Activated naive CD4-positive, alpha-beta T cell treated with Interleukin-2 at 50 U/mL for 16 hours (primary cell): ENCODE measurements at places on chromosomes 7 and 10.
A peak's percentile ranks its signal among the peaks of the same experiment; 100 is the strongest.

GRCh38 chr7:132410861-132411541, 165.3 kb downstream of the PLXNA4 start:
- DNase-seq: no peak

DNA sequence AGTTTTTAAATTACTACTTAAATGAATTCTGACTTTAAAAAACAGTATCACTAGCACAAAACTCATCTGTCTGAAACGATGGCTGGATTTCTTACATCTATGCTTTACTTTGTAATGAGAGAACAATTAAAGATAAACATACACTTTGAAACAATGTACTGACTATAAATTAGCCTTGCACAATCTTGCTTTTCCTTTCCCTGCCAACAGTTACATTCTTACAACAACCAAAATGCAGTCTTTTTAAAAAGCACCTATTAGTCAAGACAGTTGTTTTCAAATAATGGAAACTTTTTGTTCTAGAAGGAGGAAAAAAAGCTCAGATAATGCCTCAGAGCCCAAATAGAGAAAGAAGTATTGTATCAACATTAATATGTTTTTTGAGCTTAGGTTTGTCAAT, 153.3 kb downstream of the ELMO1 start:
- DNase-seq: no peak

GRCh38 chr7:12731775-12732174, 44.3 kb downstream of the ARL4A start:
- DNase-seq: no peak

DNA sequence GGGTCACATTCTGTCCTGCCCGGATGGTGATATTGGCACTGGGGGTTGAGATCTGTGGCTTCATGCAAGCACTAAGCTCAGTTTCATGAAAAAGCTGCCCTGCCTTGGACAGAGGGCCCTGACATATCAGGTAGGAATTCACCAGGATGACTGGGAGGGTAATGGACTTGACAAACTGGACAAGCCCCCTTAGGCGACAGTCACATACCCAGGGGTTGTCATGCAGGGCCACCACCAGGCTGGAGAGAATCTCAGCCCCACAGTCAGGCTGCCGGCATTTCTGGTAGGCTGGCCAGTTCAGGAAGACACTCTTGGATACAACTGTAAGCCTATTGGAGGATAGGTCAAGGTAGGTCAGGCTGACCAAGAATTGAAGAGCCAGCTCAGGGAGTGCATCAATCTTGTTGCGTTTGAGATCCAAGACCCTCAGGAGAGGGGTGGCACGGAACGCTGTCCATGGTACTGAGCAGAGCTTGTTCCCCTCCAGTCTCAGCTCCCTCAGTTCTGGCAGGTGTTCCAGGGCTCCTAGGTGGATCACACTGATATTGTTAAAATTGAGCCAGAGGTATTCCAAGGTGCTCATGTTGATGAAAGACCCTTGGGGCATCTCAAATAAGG, 824 bp downstream of the LRIT2 start:
- no peak for DNase-seq

DNA sequence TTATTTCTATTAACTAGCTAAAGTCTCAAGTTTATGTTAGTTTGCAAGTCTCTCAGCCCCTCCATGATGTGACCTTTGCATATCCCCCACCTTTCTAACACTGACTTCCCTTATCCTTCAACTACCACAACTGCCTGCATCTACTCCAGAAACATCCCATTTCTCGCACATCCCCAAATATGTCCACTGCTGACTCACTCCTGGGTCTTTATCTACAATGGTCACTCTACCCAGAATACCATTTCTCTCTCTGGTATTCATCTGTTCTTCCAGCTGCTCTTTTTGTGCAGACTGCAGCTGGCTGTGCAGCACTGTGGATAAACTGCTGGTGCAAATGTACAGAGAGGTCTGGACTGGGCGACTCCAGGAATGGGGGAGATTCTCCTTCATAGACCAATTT, 32.7 kb upstream of the PRSS1 start:
- no peak for DNase-seq

- no peak for DNase-seq
These were observed 19.0 kb upstream of the C10orf71 start for GRCh38 chr10:49280001-49280408.

DNA sequence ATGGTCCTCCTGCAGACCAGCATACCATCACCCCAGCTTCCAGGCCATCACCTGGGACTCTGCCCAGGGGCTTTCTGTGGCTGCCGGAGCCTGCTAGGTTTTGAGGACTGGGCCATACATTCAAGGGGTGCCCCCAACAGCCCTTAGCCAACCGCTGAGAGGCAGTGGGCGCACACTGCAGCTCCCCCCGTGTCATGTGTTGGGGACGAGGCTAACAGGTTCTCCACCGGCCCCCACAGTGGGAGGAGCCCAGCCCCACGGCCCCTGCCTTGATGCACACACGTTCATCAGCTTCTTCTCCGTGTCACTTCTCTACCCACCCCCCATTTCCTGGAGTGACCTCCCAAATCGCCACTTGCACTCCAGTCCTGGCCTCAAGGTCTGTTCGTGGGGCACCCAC, 543.2 kb upstream of the FOXK1 start:
- no peak for DNase-seq

DNA sequence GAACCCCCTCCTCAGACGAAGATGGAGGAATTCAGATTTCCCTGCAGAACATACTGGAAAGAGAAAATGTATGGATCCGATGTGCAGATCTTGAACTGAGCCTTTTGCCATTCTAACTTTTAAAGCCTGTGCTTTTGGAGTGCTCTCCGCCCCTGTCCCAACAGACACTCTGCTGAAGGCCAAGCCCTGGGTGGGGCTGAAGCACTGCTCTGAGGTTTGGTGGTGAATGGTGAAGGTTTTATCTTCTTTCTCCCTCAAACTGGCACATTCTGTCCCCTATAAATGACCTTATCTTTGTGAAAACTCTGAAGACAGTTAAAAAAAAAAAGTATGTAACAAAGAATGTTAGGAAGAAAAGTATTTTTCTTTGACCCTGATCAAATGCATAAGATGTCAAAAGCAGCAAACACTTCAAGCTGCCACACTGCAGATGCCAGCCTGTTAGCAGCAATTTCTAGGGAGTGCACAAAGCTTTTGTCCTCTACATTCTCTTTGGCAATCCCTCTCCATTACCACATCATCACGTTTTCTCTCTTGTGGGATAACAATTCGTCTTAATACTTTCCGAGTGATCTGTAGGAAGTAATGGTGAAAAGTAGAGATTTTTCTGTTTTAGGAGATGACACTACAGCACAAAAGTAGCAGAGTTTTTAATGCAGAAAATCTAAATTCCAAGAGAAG, 137.3 kb upstream of the CCDC6 start:
- DNase-seq: no peak

- DNase-seq: no peak
These were observed 152.5 kb downstream of the DIP2C start for GRCh38 chr10:536935-537334.

- DNase-seq: no peak
These were observed 63.9 kb downstream of the GFRA1 start for GRCh38 chr10:116208956-116209567.

GRCh38 chr10:46228563-46229071, 58.2 kb upstream of the ANTXRL start:
- DNase-seq: peak; percentile 57

DNA sequence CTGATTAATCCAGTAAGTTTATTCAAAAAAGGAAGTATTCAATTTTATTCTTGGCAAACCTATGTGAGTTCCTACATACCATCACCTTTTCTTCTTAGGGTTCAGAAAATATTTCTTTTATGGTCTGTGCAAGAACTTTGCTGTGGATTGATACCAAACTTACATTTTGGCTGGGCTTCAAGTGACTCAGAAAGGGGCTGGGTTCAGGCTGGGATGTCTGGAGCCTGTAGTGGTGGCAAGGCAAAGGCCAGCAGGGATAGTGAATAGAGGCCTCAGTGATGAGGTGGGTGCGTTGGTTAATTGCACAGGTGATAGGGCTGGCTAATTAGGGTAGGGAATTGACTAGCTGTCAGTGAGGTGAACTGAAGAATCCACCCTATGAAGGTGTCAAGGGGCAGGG, 40.2 kb upstream of the ATXN7L1 start:
- no peak for DNase-seq

DNA sequence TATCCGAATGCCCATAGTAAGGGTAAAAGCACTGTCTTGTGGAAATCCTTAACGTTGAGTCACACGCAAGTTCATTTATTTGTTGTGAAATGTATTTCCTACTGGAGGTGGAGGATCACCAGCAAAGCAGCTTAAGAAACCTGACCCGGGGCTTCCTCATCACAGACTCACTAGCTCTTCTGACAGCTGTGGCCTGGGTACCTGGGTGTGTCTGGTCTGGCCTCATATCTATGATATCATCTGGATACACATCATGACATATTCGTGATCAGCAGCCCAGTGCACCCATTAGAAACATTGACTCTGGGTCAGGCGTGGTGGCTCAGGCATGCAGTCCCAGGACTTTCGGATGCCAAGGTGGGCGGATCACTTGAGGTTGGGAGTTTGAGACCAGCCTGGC, 8.8 kb downstream of the DRGX start:
- no peak for DNase-seq

DNA sequence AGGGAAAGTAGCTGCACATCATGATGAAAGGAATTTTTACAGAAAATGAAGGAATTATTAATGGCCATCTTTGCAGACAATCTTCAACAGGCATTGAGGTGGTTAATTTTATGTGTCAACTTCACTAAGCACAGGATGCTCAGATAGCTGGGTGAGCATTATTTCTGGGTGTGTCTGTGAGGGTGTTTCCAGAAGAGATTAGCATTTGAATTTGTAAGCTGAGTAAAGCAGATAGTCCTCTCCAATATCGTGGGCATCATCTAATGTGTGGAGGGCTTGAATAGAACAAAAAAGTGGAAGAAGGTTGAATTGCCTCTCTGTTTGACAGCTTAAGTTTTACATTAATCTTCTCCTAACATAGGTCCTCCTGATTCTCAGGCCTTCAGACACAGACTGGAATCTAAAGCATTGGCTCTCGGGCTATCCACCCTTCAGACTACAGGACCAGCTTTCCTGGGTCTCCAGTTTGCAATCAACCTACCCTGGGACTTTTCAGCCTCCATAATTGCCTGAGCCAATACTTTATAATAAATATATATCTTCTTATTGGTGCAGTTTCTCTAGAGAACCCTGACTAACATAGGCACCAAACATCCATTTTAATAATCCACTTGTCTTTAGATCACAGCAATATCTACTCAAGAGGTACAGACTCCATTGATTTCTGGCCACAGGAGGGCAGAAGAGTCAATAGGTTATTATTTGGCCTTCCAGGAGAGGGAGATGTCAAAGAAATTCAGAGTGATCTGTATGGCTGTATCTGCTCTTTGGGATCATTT, 10.5 kb upstream of the CRPPA start:
- no peak for DNase-seq

- no peak for DNase-seq
These were observed 23.3 kb downstream of the SLC13A4 start for GRCh38 chr7:135704698-135705097.

DNA sequence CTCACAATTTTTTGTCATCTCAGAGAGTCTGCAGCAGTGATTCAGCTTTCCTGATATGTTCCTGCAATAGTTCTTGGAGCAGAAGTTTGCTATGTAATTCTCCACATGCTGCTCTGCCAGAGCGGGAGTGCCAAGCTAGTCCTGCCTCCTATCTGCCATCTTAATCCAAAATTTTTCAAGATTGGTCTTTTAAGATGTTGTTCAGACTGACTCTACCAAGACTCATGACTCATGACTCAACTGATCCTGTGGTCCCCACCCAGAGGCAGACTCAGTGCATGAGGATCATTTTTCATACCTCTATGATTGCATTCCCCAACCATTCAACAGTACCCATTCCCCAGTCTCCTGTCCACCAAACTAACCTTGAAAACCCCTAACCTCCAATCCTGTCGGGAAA, 470.8 kb downstream of the INHBA start:
- DNase-seq: no peak

DNA sequence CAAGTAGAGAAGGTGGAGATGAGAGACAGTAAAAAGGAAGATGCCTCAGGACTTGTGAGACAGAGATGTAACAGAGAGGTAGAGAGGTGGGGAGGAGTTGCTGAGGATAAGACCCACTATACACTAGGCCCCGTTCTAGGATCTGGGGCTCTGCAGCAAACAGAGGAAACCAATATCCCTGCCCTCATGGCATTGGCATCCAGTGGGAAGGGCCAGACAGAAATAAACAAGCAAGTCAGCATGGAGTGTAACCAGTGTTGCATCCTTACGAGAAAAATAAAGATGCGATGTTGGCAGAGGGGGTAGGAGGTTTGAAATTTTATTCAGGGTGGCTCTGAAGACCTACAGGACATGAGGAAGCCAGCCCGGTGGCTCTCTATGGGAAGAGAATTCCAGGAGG, 22.0 kb upstream of the EEPD1 start:
- no peak for DNase-seq

DNA sequence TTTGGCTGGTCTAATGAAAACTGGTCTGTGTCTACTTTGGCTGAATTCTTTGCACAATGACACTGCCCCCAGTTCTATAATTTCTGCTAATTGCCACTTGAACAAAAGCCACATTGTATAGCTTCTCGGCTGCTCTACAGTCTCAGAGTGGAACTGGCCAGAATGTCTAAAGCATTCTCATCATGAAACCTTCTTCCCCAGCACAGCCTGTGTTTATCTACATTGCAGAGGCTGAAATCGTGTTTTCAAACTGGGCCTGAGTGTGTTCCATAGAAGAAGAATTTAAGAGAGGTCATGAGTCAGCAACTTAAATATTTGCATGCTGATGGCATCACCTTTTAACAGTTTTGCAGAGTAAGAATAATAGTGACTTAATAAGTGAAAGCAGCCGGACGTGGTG, 177.2 kb downstream of the BUB3 start:
- DNase-seq: no peak

DNA sequence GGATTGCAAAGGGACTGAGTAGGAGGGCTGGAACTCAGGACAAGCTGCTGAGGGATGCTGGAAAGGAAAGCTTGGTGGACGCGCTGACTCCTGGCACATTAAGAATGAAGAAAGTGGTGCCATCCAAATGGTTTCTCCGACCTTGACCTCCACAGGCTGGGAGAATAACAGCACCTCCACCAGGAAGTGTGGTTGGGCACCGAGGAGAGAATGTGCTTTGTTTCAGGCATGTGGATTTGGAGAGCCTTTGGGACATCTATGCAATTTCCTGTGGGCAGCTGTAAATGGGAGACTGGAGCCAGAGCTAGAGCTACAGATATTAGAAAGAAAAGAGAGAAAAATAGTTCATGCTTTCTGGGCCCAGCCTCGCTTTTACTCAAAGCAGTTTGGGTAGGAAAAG, 29.8 kb upstream of the HABP2 start:
- DNase-seq: no peak

GRCh38 chr10:86373828-86374227, 7.2 kb upstream of the GRID1 start:
- DNase-seq: no peak

DNA sequence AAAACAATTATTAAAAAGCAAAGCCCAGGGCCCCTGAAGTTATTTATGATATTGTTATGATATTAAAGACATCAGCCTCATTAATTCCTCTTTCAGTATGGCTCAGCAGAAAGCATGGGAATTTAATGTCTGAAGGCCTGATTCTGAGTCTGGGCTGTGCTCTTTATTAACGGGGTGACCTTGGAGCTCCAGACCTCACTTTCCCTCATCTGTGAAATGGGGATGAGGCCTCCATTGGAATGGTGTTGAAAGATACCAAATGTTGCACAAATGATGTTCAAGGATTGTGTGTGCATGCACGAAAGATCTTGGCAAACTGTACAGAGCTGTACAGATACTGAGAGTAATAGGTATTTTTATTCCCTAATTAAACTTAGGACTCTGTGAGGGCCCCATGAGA, 92.3 kb upstream of the PCBD1 start:
- no peak for DNase-seq

- DNase-seq: no peak
These were observed 2.1 kb upstream of the LRMDA start for GRCh38 chr10:75429159-75429827.
